Type B pancreatic cell (in vitro differentiated cells): ENCODE measurements at places on chromosomes 7 and 10. TPM values are rescaled to one million over a fixed set of nuclear protein-coding genes. Genes with fewer than 3 reads are reported as not detected.

TEX36 gene
- not detected in 2 replicates for total RNA-seq

WEE2 gene
- total RNA-seq = not detected in 2 replicates

PNLIPRP2 gene
- total RNA-seq = 0.69 and 1.2 TPM in 2 replicates

VAX1 gene
- total RNA-seq = 0.58 TPM in 1 of 2 replicates, not detected in the other

CREB5 gene
- 5.6 and 31.0 TPM in 2 replicates for total RNA-seq

AKR1D1 gene
- 0.57 TPM in 1 of 2 replicates, not detected in the other for total RNA-seq

DNA sequence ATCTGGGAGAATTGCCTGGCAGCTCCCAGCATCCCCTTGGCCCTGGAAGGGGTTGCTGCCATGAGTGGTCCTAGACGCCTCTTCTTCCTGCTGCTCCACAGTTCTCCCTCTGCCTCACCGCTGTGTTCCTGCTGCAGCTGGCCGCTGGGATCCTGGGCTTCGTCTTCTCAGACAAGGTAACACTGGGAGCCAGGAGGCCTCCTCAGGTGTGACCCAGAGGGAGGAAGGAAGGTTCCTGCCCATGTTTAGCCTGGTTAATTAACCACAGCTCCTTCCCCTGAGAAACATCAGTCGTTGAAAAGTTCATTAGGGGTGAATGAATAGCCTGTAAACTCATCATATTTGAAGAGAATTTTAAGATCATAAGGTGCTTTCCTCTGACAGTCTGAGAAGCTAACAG is 18.2 kb downstream of the TSPAN33 start:
- no peak for DNase-seq
- H3K36me3 ChIP-seq = no peaks in the 10 kb centered on the region
- no peak overlapping the region for H3K4me3 ChIP-seq
- no peak overlapping the region for H3K27ac ChIP-seq

DNA sequence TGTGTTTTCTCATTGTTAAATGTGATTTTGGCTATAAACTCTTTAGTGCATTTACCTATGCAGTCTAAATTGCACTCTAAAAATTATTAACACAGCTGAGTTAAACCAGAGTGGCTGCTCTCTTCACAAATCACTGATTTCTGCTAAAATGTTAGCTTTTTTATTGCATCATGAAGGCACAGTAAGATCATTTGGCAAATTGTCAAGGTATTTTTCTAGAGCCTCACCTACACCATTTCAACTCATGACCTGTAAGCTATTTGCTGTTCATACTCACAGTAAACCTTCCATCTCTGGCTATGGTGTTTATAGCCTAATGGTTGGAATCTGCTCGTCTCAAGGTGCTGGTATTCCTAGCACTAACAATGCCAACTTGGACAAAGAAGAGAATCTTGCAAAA is 25.7 kb downstream of the NDUFB2 start:
- no peaks in the 10 kb centered on the region for H3K27me3 ChIP-seq
- no peaks in the 10 kb centered on the region for H3K4me1 ChIP-seq
- no peak for DNase-seq
- peaks cover 4% of the 10 kb centered on the region for H3K36me3 ChIP-seq
- no peak overlapping the region for H3K4me3 ChIP-seq

- H3K4me3 ChIP-seq = no peak overlapping the region
- H3K27me3 ChIP-seq = no peaks in the 10 kb centered on the region
- H3K36me3 ChIP-seq = peaks cover 8% of the 10 kb centered on the region
- no peak for DNase-seq
Observed at GRCh38 chr10:52954407-52954806, 181.8 kb upstream of the MBL2 start.

DNA sequence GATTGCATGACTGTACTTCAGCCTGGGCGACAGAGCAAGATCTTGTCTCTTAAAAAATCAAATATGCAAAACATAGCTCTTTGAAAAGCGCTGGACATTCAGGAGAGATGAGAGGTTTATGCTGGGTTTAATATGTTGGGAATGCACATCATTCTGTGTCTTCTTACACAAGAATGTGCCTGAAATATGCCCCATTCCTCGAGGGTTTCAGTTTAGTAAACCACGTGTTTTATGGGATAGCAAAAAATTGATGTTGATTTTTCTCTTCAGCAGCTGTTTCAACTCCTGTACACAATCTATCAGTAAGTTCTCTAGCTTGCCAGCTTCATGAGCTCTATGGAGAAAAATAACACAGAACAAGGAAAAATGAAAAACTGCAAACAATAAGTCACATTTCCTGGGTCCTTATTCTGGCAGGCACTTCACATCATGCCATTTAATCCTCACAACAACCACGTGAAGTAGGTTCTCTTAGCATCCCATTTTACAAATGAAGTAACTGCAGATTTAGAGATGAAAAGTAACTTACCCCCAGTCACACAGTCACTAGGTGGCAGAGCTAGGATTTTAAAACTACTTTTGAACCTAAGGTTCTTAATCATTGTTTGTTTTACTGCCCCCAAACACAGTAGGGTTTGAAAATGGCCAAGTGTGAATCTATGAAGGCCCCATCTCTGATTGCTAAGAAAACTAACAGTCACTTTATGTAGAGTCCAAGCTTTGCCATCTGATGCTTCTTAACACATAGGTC is 423.6 kb downstream of the PHTF2 start:
- H3K27me3 ChIP-seq = peaks cover 3% of the 10 kb centered on the region
- no peak overlapping the region for H3K4me3 ChIP-seq
- no peak overlapping the region for H3K27ac ChIP-seq
- no peaks in the 10 kb centered on the region for H3K36me3 ChIP-seq
- no peaks in the 10 kb centered on the region for H3K4me1 ChIP-seq

GRCh38 chr10:62007145-62007544 is 105.6 kb downstream of the ARID5B start:
- no peaks in the 10 kb centered on the region for H3K27me3 ChIP-seq
- no peak overlapping the region for H3K4me3 ChIP-seq
- DNase-seq = no peak
- no peak overlapping the region for H3K27ac ChIP-seq

GRCh38 chr10:129365767-129366402 is 101.2 kb upstream of the MGMT start:
- H3K4me3 ChIP-seq = no peak overlapping the region
- no peaks in the 10 kb centered on the region for H3K36me3 ChIP-seq
- peaks cover 23% of the 10 kb centered on the region for H3K27me3 ChIP-seq
- H3K27ac ChIP-seq = no peak overlapping the region
- no peaks in the 10 kb centered on the region for H3K4me1 ChIP-seq
- no peak for DNase-seq

- no peaks in the 10 kb centered on the region for H3K27me3 ChIP-seq
- peaks cover 32% of the 10 kb centered on the region for H3K4me1 ChIP-seq
- no peak for DNase-seq
- H3K27ac ChIP-seq = peak overlapping the region; percentile 75
- no peaks in the 10 kb centered on the region for H3K36me3 ChIP-seq
Observed at GRCh38 chr7:2873686-2874551, 29.8 kb upstream of the GNA12 start.
